ENCODE measurements at places on chromosomes 16 and 17.

DNA sequence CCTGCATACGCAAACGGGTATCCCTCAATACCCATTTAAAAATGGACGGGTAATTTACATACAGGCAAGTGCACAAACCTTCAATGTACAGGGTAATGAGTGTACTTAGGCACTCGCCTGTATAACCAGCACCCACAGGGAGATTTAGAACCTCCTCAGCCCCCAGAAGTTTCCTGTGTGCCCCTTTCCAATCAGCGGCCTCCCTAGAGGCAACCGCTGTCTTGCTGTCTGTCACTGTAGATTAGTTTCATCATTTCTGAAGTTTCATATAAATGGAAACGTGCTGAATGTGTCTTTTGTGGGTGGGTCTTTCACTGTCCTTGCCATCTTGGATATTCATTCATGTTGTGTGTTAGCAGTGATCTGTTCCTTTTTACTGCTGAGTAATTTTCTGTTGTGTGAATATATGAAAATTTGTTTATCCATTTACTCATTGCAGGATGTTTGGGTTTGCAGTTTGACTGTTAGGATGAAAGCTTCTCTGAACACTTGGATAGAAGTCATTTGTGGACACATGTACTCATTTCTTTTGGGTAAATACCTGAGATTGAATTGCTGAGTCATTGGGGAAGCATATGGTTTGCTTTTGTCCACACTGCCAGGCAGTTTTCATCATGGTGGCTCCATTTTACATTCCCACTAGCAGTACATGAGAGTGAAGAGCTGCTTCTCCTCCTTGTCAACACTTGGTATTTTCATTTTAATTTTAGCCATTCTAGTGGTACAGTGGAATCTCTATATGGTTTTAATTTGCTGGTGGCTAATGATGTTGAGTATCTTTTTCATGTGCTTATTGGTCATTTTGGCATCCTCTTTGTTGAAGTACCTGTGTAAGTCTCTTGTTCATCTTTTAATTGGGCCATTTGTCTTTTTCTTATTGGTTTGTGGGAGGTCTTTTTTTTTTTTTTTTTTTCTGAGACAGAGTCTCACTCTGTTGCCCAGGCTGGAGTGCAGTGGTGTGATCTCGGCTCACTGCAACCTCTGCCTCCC lies 2.1 kb upstream of the ADCY7 start:
- DNase-seq: no peak

DNA sequence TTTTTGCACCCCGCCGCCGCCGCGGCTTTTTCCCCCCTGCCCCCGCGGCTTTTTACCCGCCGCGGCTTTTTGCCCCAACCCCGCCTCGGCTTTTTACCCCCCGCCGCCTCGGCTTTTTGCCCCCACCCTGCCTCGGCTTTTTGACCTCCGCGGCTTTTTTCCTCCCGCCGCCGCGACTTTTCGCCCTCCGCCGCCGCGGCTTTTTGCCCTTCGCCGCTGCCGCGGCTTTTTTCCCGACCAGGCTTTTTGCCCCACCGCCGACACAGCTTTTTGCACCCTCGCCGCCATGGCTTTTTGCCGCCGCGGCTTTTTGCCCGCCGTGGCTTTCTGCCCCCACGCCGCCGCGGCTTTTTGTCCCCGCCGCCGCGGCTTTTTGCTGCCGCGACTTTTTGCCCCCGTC lies 137.0 kb upstream of the TP53TG3D start:
- DNase-seq: no peak

DNA sequence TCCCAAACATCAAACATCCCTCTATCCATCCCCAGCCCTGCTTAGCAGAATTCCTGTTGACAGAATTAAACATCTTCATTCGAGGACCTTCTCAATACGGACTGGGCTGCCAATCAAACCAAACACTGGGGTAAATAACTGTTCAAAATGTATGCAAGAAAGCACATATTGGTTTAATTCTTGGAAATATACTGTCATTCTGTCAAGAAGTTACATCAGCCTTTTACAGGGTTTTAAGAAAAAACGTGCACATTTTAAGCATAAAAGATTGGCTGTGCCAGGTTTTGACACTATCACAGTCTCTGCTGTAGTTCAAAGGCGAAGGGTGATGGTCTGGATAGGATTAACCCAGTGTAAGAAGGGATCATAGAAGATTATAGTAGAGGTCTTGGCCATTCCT lies 25.1 kb upstream of the CCNF start:
- DNase-seq: no peak

DNA sequence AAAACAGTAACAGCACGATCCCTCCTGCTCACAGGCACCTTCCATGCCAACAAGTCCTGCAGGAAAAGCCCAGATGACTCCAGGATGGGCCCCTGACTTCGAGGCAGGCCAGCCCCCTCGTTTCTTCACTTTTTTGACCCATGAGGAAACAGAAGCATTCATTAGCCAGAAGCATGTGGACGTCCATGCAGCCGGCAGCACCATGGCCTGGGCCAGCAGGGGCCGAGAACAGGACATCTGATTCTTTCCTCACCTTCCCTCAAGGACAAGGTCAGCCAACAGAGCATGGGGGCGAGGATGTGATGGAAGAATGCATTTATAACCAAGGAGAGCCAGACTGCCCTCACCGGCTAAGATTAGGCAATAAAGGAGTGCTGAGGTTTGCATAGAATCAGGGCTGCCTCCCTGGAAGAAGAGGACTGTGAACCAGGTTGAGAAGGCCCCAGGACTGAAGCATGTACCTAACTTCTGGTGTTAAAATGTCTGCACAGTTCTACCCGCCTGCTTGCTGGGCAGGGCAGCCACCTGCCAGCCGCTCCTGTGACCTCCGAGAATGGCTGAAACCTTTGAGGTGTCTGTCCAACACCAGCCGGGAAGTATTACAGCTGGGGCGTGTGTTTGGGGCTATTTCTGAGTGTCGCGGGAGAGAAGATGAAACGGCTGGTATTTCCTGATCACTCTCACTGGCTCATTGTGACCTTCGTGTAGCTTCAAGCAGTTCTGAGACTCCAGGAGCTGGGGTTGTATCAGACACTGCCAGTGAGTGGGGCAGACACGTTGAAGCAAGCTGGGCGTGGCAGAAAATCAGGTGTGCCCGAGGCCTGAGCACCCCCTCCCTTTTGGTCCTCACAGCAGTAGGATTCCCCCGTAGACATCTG lies 94.0 kb upstream of the TNRC6C start:
- DNase-seq: no peak

DNA sequence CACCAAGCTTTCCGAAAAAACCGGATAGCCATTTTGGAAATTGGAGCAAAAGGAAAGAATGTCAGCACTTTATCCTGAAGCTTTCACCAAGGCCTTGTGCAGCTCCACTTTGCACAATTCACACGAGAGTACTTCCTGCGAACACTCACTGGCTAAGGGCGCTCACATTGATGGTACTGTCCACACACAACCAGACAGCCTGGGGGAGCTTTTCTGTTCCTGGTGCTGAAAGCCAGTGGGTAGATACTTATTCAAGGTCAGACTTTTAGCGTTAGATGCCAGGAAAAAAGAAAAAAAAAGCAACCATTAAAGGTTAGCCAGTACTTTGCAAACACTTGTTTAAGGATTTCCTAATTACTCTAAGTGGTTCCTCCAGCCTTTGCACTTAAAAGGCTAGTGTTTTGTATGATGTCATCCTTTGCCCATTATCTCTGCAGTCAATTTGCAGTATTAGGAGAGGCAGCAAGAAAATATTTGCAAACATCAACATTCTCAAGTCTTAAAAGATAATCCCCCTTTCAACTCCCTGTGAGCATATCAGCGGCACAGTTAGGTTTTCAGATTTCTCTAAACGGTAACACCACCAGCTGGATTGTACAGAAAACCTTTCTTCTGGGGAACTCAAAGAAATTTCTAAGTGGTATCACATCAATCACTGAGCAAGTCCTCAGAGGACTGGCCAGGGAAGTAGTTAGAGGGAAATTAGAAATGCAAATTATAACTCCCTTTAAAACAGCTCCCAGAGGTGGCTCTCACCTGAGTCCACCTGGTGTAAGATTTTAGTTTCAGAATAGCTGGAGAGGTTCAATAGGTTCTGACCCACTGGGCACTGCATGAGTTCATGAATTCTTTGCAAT lies 243.4 kb upstream of the IRX5 start:
- no peak for DNase-seq

DNA sequence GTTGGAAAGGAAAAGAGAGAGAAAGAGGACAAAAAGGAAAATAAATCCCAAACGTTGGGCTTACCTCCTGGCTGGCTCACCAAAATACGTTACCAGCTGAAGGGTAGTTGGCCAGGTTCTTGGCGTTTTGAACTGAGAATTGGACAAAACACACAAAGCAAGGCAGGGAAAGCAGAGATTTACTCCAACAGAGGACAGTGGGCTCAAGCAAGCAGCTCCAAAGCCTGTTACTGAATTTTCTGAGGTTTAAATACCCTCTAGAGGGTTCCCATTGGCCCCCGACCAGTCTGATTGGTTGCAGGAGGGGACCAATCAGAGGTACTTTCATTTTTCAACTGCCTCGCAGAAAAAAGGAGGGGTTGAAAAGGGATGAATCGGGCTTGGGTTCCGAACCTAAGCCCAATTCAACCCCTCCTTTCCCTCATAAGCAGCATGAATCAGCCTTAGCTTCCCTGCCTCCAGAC lies 55.6 kb upstream of the ALOX12 start:
- no peak for DNase-seq

GRCh38 chr16:78127130-78127529 lies 27.7 kb downstream of the WWOX start:
- DNase-seq: no peak

- DNase-seq: no peak
Measured at GRCh38 chr17:32104158-32104557, 38.1 kb upstream of the RHOT1 start.

GRCh38 chr16:89038811-89039735 lies 54.6 kb upstream of the ACSF3 start:
- no peak for DNase-seq

GRCh38 chr17:10875984-10876555 lies 38.2 kb upstream of the PIRT start:
- no peak for DNase-seq

GRCh38 chr17:35185849-35186248 lies 8.3 kb downstream of the SLC35G3 start:
- DNase-seq: no peak

- no peak for DNase-seq
Measured at GRCh38 chr17:54439816-54440215, 460.8 kb upstream of the TOM1L1 start.

GRCh38 chr16:11685844-11686618 lies 17.8 kb downstream of the SNN start:
- DNase-seq: no peak

- DNase-seq: no peak
Measured at GRCh38 chr17:51647826-51648225, 387.5 kb downstream of the UTP18 start.

DNA sequence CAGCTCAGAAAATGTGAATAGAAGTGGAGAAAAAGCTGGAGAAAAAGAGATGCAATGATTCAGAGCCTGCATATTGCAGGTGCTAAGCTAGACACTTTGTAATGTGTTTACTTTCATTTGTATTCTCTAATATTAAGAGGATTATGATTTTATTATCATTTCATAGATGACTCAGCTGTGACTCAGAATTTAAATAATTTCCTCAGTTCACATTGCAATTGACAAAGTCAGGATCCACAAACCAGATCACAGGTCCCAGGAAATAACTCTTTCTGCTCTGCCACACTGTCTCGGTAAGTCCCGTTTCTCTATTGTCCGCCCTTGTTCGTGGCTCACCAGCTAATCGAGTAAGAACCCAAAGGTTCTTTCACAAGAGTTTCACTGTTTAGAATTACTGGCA lies 235.4 kb upstream of the MON1B start:
- DNase-seq: no peak

DNA sequence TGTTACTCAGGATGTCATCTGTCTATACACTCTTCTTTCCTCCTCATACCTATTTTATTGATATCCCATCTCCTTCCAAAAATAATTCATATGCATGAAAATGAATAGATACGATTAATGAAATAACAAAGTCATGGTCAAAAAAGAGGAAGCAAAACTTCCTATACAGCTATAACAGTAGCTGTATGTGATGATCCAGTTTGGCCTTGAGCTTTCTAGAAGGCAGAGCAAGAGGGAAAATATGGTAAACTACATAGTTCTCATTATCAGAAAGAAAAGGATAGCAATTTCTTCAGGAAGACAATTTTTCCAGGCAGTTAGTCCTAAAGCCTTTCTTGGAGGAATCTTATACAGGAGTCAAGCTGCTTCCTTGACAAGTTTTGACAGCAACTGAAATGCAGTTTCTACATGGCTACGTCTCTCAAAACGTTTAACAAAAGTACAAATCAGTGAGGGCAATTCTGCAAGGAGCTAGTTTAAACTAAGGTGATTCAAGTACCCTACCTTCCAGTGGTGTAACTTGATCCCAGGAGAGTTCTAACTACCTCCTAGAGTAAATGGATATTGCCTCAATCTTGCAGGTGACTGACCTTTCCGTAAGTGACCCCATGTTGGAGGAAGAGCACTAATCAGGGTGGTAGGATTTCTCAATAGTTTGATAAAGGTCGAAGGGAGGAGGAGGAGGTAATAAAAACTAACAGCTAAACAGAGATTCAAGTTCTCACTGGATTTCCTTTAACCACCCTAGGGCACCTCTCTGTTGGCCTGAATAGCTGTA lies 1.0 kb downstream of the SPAG5 start:
- DNase-seq: no peak

GRCh38 chr17:77914385-77915254 lies 43.9 kb upstream of the TNRC6C start:
- DNase-seq: no peak

GRCh38 chr16:31107465-31107867 lies 720 bp upstream of the BCKDK start:
- no peak for DNase-seq

GRCh38 chr17:55859301-55859795 lies 108.5 kb downstream of the PCTP start:
- DNase-seq: no peak

- DNase-seq: no peak
Measured at GRCh38 chr16:89953671-89954406, 5.3 kb downstream of the DEF8 start.

DNA sequence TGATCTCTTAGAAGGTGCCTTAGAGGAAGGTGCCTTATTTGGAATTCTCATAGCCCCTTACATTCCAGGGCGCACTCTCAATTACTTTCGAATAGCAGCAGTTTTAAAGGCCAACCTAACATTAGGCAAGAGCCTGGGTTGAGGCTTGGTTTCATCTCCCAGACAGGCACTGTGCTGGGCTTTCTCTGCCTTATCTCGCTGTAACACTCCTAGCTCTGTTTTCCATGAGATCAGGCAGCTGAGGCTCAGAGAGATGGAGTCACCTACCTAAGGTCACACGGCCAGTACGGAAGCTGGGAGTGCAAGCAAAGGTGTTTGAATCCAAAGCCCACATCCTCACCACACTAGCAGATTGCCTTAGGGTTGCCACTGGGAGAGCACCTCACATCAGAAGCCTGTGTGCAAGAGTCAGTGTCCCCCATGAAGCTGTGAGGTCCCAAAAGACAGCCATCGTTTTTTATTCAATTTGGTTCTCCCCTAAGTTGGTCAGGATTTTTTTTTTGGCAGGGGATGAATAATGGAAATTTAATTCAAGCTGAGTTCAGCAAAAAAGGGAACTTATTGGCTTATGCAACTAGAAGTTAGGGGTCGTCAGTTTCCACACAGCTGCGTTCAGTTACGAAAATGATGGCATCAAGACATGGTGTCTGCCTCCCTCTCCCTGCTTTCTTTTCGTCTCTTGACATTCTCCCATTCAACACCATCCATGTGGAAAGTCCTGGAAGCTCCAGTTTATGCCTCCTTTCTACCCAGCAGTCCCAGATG lies 206.4 kb downstream of the KATNIP start:
- DNase-seq: no peak

GRCh38 chr16:17384471-17384870 lies 86.3 kb downstream of the XYLT1 start:
- no peak for DNase-seq

GRCh38 chr16:12395268-12395667 lies 408.4 kb downstream of the CPPED1 start:
- DNase-seq: no peak

- no peak for DNase-seq
Measured at GRCh38 chr16:23278031-23278430, 24.1 kb upstream of the SCNN1B start.
